ENCODE measurements at places on chromosomes 12 and 14. TPM values are rescaled to one million over a fixed set of nuclear protein-coding genes. Genes with fewer than 3 reads are reported as not detected.

The GABARAPL1 gene
- 98.7 TPM for total RNA-seq

The ANKS1B gene
- total RNA-seq, result 3.4 TPM

The CLEC2D gene
- 4.7 TPM for total RNA-seq

The TUNAR gene
- 14.9 TPM for total RNA-seq

The HCFC2 gene
- 1.8 TPM for total RNA-seq

The TMTC2 gene
- 4.8 TPM for total RNA-seq

The ISM2 gene
- 2.1 TPM for total RNA-seq

The SRSF5 gene
- total RNA-seq, result 99.7 TPM

The STXBP6 gene
- 1.2 TPM for total RNA-seq

The NANOG gene
- 147 TPM for total RNA-seq

The KLRC4 gene
- total RNA-seq, result not detected

The ACOT6 gene
- not detected for total RNA-seq

The ALDH1L2 gene
- 1.2 TPM for total RNA-seq

DNA sequence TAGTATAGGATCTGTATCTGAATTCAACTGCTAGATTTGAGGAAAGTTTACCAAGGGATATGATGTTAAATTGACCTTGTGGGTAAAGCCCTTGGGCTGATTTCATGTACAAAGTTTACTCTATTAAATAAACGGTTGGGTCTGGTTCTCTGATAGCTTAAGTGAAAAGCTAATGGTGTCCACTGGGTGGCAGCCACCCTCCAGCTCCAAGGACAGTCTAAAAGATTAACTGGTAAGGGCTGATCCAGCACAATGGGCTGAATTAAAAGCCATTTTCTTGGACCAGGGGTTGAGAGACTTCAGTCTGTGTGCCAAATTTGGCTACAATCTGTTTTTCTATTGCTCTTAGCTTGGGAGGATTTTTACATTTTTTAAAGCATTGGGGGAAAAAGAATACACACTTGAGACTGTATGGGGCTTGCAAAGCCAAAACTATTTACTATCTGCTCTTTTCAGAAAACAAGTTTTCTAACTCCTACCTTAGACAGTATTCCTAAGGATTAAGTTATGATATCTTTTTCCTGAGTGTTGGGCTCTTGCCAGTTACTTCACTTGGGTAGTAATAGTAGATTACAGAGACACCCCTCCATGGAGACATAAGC, 116.5 kb downstream of the GPHN start:
- DNase-seq, result peak; percentile 30

- DNase-seq, result peak; percentile 76
Measured at GRCh38 chr12:111193496-111193895, 175.4 kb downstream of the PHETA1 start.

GRCh38 chr14:65095633-65096205, 6.6 kb downstream of the MAX start:
- no peak for DNase-seq

DNA sequence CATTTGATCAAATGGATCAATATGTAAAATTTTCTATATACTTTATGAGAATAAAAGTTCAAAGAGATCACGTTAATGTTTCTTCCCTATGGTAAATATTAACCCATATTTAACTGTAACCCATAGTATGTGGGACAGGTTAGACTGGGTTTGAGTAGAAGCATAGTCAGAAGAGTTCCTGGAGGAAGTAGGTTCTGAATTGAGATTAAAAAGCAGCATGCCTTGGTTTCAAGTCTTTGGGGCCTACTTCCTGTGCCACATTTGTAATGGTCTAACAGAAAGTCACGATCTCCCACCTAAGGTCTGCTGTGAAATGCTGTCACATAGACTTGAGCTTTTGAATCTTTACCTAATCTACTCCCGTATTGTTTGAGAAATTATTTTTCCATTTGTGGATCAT, 63.8 kb downstream of the FIGNL2 start:
- no peak for DNase-seq

- DNase-seq, result no peak
Measured at GRCh38 chr12:92185052-92185451, 39.4 kb upstream of the BTG1 start.

DNA sequence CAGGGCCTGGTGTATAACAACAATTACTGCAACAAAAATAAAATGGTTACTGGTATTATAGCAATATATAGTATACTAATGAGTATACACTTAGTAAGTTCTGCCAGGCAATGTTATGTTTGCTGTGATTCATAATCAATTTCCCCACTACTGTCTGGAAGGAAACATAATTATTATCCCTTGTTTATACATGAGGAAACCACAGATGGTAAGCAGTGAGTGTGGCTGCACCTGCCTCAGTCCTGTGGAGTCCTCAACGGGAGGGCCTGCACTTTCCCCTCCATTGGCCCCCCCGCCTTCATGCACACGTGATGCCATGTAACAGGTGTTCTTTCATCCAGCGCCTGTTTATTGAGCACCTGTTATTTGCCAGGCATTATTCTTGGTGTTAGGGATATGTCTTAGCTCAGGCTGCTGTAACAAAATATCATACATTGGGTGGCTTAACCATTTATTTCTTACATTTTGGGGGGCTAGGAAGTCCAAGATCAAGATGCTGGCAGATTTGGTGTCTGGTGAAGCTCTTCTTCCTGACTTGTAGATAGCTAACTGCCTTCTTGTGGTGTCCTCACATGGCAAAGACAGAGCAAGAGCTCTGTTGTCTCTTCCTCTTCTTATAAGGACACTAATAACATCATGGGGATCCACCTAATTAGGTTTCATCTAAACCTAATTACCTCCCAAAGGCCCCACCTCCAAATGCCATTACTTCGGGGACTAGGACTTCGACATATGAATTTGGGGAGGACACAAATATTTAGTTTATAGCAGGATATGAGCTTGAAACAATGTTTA, 59.5 kb upstream of the CHGA start:
- no peak for DNase-seq

GRCh38 chr12:132171968-132172521, 27.8 kb downstream of the NOC4L start:
- no peak for DNase-seq

DNA sequence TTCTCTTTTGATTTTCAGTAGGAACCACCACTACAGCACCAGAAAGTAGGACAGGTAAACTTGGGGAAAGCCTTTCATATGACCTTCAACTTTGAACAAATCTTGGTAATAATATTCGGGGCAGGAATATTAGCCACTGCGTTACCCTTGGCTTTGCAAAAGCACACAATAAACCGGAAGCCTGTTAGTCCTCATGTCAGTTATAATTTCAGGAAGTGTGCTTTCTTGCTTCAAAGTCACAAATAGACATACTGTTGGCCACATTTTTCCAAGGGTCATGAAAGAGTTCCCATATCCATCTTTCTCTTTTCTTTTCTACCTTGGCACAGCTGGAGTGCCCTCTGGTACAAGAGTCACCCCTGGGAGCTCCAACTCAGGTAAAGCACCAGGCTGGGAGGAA, 167.2 kb upstream of the CNTN1 start:
- DNase-seq, result no peak

DNA sequence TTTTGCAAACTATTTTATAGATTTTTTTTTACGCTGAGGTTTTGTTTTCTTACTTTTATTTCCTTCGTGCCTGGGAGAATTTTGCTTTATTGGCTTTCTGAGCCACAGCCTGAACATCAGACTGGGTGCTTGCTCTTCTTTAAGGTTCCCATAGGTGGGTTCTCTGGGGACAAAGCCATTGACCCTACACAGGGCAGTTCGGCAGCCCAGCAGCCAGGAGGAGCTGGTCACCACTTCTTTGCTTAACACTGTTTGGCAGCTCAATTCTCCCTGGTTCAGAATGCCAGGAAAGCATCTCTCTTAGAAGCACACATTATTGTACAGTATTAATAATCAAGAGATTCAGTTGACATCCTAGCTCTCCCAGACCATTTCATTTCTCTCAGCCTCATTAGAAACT, 140.8 kb upstream of the NEDD1 start:
- peak; percentile 13 for DNase-seq

- DNase-seq, result peak; percentile 45
Measured at GRCh38 chr12:52247622-52248540, 14.8 kb downstream of the KRT7 start.

DNA sequence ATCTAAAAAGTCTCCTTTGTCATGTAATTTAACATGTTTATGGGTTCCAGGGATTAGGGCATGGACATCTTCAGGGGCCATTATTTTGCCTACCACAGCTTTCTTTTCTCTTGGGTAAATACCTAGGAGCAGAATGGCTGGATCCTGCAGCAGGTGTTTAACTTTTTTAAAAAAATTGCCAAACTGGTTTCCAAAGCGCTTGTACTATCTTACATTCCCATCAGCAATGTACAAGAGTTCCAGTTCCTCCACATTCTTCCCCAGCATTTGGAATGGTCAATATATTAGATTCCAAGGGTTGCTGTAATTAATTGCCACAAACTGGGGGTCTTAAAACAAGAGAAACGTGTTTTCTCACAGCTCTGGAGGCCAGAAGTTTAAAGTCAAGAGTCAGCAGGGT, 27.7 kb upstream of the MYL2 start:
- DNase-seq, result no peak

DNA sequence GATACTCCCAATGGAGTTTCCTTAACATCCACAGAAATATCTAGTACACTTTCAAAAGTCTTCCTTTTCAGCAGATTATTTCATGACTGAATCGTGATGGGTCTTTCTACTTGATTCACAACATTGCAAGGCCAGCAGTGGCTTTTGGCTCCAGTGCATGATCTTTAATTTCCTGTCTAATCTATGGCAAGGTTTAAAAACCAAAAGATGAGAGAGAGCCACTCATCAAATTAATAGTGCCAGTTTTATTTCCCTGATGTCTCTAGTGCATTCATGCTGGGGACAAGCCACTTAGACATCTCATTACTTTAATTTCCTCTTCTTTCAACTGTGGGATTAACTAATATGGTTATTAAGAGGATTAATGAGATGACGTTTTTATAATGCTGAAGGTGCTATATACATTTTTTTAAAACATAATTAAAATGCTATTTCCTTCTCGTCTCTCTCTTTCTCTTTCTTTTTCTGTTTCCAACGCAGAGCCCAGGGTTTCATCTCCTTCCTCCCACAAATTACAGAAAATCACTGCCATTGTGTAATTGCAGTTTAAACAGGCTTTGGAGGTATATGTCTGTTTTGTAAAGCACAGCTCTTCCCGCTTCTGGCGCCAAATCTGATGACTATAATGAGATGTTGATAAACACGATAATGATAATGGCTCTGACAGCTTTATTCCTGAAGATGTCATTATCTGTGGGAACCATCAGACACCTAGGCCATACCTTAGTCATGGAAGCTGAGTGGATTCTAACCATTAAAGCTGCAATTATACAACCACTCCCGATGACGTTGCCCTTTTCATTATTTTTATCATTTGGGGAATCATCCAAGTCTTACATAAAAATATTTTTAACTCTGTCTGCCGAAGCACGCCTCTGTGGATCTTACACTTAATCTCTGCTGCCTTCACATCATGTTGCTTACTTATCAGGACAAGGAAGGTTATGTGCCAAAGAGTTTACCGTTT, 103.1 kb upstream of the PPM1H start:
- no peak for DNase-seq

- no peak for DNase-seq
Measured at GRCh38 chr12:7485095-7485494, 18.5 kb downstream of the CD163 start.

- DNase-seq, result no peak
Measured at GRCh38 chr12:110704231-110704630, 15.3 kb upstream of the HVCN1 start.

DNA sequence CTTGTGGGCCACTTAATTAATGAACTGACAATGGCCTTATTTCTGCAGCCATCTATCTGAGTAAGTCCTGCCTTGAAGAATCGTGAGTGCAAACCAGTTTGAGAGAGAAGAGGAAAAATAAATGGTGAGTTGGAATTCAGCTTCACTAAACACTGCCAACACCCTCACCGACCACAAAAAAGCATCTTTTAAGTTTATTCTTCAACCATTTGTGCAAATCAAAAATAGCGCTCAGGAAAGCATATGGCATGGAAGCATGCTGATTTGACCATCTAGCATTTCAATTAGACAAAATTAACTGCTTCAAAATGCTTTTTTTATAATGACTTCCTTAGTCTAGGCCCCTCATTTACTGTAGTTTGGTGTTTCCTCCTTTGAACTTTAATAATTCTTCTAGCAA, 294.0 kb downstream of the PPFIA2 start:
- no peak for DNase-seq

GRCh38 chr12:47851303-47851952, 31.7 kb upstream of the HDAC7 start:
- DNase-seq, result no peak

- DNase-seq, result no peak
Measured at GRCh38 chr12:45088608-45089007, 37.7 kb upstream of the DBX2 start.

DNA sequence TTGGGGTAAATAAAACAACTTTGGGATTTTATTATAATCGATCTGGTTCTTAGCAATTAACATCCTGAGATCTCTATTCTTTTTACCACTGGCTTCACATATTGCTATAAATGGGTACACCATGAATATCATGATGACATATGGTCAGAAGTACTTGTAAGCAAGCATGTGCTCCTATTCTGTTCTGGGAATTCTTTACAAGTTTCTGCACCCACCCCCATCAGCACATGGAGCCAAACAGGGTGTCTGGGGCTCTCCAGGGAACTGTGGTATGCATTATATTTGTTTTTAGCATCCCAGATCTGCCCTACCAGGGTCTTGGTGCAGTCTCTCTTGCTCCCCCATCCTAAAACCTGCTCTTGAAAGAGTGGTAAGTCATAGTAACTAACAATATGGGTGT, 31.3 kb downstream of the DMAC2L start:
- DNase-seq, result no peak

DNA sequence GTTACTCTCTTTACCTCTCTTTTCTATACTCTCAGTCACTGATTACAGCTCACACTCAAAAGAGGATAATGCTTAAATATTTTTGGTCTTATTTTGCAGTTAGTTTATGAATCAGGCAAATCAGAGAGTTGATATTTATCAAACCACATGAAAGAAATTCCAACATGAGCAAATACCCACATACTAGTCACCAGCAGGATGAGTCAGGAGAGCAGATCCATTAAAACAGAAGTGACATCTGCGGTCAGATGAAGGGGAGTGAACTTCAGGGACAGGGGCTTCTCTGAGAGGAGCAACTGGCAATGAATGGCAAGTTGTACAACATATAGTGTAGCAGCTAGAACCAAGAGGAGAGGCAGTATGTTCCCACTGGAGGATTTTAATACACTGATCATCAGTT, 258.7 kb downstream of the SYT10 start:
- no peak for DNase-seq

GRCh38 chr12:106051853-106052531, 86.8 kb downstream of the NUAK1 start:
- no peak for DNase-seq

DNA sequence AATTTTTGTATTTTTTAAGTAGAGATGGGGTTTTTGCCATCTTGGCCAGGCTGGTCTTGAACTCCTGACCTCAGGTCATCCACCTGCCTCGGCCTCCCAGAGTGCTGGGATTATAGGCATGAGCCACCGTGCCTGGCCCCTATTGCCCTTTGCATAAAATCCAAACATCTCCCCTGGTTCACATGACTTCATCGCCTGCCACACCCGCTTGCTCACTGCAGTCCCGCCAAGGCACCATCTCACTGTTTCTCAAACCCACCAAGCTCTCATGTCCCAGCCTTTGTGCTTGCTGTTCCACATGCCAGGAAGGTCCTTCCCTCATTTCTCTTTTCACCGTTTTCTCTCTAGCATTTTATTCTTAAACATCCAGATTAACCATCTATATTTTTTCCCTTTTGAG, 9.7 kb downstream of the RHOF start:
- DNase-seq, result no peak

Measured in H7 (cell line).